IMR-90 (cell line): ENCODE measurements at places on chromosomes 1 and 21.

- no peak for DNase-seq
Observed at GRCh38 chr1:108113496-108113895, 86.6 kb downstream of the SLC25A24 start.

DNA sequence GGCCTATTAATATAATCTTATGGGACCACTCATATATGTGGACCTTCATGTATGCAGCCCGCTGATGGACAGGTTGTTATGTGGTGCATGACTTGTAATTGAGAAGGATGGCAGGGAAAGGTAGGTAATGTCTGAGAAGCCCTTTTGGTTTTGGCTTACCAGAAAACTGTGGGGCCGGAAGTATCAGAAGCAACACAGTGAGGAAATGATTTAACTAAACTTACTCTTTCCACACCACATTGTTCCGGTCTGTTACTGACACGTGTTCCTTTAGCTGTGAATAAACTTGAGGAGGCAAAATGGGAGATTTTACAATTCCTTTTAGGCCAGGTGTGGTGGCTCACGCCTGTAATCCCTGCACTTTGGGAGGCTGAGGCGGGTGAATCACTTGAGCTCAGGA is 32.4 kb downstream of the KIF1B start:
- no peak for DNase-seq

GRCh38 chr1:108560874-108561459 is 1.1 kb downstream of the EEIG2 start:
- DNase-seq = peak; percentile 51

- DNase-seq = peak; percentile 43
Observed at GRCh38 chr1:231626951-231627614, 493 bp downstream of the DISC1 start.

DNA sequence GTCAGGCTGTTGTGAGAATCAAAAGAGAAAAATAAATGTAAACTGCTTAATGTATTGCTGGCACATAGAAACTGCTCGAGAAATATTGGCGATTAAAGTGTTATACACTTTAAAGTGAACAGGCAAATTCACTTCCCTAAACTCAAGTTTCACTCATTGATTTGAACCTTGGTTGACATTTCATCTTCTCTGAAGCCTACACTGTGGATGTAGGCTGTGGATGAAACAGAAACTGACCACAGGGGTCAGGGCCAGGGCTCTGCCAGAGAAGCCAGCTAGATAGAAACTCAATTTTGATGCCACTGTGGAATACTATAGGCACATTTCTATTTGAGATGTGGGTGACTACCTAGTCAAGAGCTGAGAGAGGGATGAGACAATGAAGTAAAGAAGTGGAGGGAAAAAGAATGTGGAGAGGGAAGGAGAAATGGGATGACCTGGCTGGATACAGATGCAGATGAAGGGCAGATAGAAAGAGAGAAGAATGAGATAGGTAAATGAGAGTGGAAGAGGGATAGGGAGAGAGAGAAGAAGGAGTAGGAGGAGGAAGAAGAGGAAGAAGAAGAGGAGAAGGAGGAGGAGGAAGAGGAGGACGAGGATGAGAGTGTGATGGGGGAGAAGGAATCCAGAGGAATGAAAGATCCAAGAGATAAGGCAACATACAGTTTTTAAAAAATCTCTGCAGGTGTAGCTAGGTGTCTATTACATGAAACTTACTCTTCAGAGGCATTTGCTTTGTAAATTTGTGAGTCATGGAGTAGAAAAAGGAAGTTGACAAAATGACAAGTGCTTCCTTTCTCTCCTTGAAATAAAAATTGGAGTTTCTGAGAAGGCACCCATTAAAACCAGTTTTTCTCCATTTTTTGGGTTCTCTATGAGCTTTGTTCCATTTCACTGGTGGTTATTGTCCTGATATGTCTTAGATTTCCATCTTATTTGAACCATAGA is 17.4 kb upstream of the CD1D start:
- DNase-seq = no peak

DNA sequence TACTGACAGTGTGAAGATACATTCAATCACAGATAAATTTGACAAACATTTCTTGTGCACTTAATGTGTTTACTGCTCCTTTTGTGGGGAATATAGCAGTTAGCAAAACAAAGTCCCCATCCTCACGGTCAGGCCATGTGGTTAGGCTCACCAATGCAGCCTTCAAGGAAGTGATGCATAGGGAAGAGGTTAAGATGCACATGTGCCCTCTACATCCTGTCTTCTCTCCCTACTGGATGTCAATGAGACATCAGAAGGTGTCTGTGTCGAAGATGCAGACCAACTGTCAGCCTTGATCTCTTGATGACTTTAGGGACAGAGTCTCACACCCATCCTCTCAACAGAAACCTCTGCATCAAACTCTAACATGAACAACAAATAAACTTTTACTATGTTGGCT is 78.7 kb downstream of the FH start:
- peak; percentile 21 for DNase-seq

DNA sequence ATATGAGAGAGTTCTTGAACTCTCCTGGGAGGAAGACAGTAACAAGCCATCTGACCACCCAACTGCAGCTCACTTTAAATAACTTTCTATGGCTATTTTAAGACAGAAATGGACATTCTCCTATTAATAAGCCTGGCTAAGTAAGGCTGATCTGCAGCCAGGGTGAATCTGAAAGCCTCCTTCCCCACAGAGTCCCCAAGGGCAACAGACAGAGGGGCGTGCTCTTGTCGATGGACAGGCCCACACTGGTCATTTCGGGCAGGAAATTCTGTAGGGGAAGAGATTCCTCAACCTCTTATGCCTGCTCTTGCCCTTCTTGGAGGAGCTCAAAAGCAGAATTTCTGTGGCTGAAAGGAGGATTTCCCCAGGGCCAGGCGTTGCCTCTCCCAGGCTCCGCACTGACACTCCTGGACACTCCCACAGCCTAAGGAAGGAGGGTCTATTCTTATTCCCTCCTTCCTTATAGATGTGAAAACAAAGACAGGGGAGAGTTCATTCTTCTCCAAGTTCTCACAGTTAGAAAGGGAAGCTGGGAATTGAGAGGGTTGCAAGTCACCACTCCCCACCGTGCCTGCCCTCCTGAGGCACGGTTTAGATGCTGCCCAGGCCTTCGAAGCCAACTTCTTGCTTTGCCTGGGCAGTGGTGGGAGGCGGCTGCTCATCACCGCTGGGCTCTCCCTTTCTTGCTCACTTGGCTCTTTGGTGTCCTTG is 17.9 kb upstream of the KANK4 start:
- no peak for DNase-seq

DNA sequence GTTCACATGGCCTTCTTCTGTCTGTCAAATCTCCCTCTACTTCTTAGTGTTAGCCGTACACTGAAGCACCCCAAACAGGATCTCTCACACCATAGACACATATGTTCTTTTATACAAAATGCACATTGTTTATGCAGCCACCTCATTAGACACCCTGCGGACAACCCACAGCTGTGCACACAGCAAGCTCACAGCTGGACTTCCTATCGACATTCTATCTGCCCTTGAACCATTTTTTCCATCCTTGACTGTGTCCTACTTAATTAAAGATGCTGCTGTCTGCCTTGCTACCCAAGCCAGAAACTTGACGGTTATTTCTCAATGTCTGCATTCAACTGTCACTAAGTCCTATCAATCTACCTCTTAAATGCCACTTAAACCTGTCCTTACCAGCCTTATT is 3.2 kb upstream of the ZBTB21 start:
- DNase-seq = no peak

DNA sequence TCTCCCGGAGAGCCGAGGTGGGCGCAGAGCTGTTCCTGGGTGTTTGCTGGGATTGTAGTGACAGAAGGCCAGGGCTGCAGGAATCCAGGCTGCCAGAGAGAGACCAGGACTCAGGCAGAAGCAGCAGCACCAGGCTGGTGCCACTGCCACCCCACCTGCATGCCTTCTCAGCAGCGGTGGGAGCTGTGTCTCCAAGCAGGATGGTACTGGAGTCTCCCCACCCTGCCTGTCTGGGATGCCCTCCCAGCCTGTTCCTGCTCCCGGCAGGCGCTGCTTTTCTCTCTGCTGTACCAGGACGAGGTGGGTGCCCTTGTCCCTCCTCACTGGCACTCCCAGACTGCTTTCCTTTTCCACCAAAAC is 4.5 kb upstream of the HES4 start:
- DNase-seq = no peak

- DNase-seq = peak; percentile 27
Observed at GRCh38 chr1:204225841-204226735, 12.3 kb upstream of the GOLT1A start.
